Activated CD8-positive, alpha-beta T cell treated with anti-CD3 and anti-CD28 coated beads for 36 hours (primary cell): ENCODE measurements at places on chromosomes 6 and 20. TPM values are rescaled to one million over a fixed set of nuclear protein-coding genes. Genes with fewer than 3 reads are reported as not detected.

TBC1D32 gene
- total RNA-seq = 10.4 TPM

LY6G6D gene
- not detected for total RNA-seq

FARS2 gene
- 18.5 TPM for total RNA-seq

DCDC2 gene
- total RNA-seq = not detected

MPIG6B gene
- 0.65 TPM for total RNA-seq

HAO1 gene
- not detected for total RNA-seq

TFAP2D gene
- not detected for total RNA-seq

OR2B3 gene
- not detected for total RNA-seq

PRPH2 gene
- not detected for total RNA-seq

- peak; percentile 2 for DNase-seq
These were observed 166.7 kb upstream of the ADGRB3 start for GRCh38 chr6:68468244-68468884.

DNA sequence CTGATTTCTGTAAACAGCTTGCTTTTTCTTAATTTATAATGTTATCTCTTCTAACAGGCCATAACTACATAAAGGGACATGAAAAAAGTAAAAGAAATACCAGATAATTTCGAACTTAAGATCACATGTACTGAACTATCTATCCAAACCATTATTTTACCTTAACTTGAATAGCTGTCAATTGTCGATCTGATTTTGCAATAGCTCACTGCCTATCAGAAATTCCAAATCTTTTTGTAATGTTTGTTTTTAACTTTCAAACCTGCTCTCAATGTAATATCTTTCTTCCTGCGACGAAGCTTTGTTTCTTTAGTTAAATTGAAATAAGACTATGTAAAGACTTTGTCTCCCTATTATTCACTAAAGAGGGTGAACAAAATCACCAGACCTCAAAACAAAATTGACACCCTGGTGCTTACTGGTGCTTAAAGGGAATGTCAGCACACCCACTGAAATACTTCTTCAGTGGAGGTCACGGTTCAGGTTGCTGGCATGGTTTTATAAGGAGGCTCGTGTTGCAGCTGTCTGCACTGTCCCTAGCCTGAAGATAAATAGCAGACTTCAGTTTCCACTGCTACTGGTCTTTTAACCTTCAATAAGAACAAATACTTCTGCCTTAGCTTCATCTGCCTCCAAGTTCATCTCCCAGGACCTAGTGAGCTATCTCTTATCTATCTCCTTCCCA is 117.5 kb upstream of the QKI start:
- no peak for DNase-seq

DNA sequence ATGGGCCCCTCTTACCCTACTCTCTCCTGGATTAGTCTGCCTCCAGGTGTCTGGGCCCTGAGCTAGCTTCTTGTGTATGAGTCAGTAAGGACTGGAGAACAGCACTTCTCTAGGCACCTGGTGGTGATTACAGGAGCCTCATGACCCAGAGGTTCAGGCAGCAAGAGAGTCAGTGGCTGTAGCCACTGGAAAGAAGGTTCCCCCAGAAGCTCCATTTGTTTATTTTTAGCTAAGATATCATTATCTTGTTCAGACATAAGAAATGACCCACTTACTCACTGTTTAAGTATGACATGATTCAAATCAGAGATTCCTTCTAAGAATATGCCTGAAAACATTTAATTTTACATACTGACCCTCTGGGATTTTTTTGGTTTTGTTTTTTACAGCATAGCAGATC is 23.6 kb upstream of the SLC4A11 start:
- DNase-seq = no peak

GRCh38 chr20:38804682-38805501 is 605 bp upstream of the PPP1R16B start:
- DNase-seq = peak; percentile 92

- no peak for DNase-seq
These were observed 927 bp upstream of the MANEA start for GRCh38 chr6:95576218-95576997.

DNA sequence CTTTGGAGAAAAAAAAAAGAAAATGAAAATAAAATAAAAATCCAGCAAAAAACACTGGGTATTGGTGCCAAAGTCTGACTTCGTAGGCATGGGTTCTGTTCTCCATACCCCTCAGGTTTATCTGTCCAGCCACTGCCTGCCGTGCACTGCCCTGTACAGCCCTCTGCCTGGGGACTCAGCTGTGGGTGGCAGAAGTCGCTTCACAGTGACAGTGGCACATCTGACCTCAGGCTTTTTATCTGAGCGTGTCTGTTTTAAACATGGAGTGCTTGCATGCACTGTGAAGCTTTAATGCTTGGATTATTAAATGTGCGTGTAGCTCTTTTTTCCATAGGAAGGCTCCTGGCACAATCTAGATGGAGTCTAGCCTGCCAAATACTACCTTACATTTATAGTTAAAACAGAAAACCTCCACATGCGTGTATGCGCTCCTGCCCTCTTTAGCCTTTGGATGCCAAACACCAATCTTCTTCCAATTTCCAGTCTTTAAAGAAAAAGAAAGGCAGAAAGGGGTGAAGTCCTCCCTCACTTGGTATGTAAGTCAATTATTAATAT is 375.5 kb downstream of the UTRN start:
- no peak for DNase-seq

GRCh38 chr6:42171813-42172581 is 1.2 kb upstream of the GUCA1A start:
- no peak for DNase-seq

- peak; percentile 90 for DNase-seq
These were observed 864 bp upstream of the BCLAF1 start for GRCh38 chr6:136290410-136291010.

DNA sequence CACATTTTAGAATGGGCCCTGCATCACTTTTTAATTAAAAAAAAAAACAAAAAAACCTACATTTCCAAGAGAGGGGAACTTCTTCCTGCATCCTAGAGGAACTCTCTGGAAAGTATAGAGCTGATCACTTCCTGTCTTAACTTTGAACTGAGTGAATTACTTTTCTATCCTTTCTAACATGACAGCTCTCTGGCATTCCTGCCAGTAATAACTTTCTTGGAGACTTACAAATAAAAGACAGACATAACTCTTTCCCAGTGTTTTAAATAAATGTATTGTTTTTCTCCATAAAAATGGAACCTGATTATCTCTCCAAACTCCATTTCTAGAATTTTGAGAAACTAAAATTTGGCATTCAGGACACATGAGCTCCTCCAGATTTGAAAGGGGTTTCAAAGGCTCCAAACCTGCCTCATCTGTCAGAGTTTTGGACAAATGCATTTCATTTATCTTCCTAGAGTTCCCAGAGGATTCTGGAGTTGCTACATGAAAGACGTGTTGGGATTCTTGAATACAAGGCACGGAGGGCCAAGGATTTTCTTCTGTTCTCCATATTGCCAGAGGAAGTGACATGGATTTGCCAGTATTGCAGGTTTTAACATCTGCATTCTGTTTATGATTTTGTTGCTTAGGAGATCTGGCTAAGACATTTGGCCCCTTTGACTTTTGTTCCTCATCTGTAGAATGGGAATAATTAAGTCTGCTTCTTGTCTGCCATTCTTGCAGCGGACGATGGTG is 2.0 kb upstream of the SMOC2 start:
- DNase-seq = no peak

GRCh38 chr6:74834967-74835366 is 370.9 kb downstream of the COL12A1 start:
- no peak for DNase-seq

- peak; percentile 41 for DNase-seq
These were observed 3.2 kb downstream of the USP45 start for GRCh38 chr6:99512033-99512432.

GRCh38 chr6:152371775-152372174 is 265.4 kb downstream of the SYNE1 start:
- DNase-seq = no peak

GRCh38 chr6:113903666-113904330 is 46.7 kb downstream of the MARCKS start:
- DNase-seq = no peak

DNA sequence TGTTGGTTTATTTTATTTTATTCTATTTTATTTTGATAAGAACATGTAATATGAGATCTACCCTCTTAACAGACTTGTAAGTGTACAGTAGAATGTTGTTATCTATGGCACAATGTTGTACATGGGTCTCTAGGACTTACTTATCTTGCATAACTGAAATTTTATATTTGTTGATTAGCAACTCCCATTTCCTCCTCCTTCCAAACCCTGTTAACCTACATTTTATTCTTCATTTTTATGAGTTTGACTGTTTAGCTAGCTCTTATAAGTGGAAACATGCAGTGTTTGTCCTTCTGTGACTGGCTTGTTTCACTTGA is 37.9 kb upstream of the BCAS1 start:
- no peak for DNase-seq

- DNase-seq = peak; percentile 37
These were observed 294.9 kb downstream of the UTRN start for GRCh38 chr6:144580039-144580438.

DNA sequence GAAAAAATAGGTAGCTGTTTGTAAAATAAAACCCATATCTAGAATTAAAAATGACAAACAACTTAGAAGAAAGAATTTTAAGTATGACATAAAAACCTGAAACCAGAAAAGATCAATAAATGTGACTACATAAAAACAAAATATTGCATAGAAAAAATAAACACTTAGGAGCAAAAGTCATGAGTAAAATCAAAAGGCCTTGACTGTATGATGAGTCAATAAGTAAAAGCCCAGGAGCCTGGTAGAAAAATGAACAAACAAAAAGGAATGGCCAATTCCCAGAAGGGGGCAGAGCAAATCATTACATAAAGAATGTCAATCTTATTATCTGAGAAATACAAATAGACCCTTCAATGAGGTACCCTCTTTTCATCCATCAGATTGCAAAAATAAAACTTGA is 20.7 kb upstream of the ENPP1 start:
- no peak for DNase-seq

GRCh38 chr20:44900231-44900854 is 9.5 kb upstream of the PABPC1L start:
- no peak for DNase-seq

DNA sequence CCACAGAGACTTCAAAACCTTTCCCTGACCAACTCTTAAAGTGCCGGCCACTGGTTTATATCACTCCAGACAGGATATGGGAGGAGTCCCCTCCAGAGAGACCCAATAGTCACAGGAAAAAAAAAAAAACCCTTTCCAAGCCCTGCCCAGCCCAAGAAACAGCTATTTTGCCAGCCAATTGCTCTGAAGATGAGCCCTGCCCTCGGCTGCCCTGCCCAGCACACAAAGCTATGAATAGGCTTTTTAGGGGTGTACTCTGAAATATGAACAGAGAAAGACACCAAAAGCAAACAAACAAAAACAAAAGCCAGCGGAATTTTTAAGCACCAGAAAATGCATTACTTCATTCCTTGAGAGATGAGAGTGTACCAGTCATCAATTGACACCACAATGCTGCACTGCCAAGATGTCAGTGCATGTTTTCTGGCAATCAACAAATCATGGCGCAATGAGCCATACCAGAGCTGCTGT is 275.1 kb downstream of the C6orf118 start:
- no peak for DNase-seq

GRCh38 chr20:63469019-63469712 is 3.3 kb downstream of the KCNQ2 start:
- DNase-seq = no peak

DNA sequence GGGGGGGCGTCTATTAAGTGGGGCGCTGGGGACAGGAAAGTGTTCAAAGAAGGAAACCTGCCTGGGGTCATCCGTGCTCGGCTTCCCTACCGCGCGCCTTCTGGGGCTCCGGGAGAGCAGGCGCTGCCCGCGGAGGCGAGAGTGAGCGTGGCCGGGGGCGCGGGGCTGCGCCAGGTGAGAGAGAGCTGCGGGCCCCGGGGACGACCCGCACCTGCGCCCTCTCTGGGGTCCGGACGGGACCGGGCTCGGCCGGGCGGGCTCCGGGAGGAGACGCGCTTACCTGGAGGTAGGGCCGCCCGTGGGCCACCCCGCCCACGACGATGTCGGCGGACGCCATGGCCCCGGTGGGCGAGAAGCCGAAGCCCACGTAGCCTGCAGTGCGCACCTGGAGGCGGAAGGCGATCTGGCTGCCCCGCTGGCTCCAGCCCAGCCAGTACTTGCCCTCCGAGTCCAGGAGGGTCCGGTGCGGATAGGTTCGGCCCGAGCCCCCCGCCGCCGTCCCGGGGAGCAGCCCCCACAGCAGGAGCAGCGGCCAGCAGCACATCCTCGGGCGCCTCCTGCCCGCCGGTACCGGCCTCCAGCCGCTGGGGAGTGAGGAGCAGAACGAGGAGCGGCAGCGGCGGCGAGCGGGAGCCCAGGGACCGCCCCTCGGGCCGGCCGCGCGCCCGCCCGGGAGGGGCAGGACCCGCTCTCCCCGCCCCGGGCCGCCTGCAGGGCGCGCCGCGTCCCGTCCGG is at the start of gene MOXD1:
MOXD1 (minus strand) TSS at position 593 of the 735 bp plus-strand sequence; CDS start at position 544, 49 bp downstream.
- DNase-seq = no peak

- DNase-seq = no peak
These were observed 60.0 kb downstream of the FYN start for GRCh38 chr6:111813237-111813636.

DNA sequence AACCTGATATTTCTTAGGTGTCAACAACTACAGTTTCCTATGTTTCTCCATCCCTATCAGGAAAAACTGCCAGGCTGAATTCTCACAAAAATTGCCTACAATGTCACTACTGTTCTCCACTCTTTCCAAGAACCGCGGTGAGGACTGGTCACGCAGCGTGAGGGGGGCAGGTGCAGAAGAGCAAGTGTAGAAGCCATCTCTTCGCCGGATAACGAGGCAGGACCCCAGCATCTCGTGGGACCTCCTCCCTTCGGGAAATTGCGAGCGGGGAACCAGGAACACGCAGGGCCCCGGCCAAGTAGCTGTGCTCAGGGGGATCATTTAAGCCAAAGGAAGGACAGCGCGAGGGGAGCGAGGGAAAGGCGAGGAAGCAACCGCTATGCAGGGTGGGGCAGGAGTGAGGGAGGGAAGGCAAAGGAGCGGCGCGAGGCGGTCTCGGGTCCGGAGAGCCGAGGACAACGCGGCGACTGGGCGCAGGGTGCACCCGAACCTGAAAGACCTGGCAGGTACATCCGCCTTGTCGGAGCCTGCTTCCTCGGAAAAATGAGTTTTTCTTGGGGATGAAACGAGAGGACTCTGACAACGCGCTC is 559 bp downstream of the APMAP start:
- peak; percentile 31 for DNase-seq

- DNase-seq = peak; percentile 84
These were observed 3.5 kb upstream of the PLCG1 start for GRCh38 chr20:41133709-41134361.

GRCh38 chr20:14721926-14722452 is 384.6 kb upstream of the FLRT3 start:
- no peak for DNase-seq

GRCh38 chr20:54488442-54488841 is 13.0 kb downstream of the DOK5 start:
- no peak for DNase-seq

- no peak for DNase-seq
These were observed 6.0 kb downstream of the RGS17 start for GRCh38 chr6:153125032-153125431.

DNA sequence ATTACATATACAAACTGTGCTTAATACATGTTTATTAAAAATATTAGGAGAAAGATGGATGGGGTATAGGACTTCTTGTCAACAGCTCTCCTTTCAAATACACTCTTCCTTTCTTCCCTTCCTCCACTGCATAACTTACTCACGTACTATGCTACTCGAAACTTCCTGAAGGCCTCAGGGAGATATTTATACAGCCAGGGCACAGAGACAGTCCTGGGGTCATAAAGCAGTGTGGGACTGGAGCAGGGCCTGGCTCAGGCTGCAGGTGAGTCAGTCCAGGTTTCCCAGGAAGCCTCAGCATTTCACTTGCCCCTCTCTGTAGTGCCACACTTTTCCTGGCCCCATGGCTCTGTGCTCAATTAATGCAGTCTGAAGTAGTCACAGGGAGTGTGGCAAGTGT is 157.0 kb downstream of the UBE3D start:
- DNase-seq = no peak
